Effector memory CD8-positive, alpha-beta T cell (primary cell): ENCODE measurements at places on chromosomes 1 and 21.

- peaks cover 14% of the 10 kb centered on the region for H3K4me1 ChIP-seq
- H3K27me3 ChIP-seq, result no peaks in the 10 kb centered on the region
- H3K36me3 ChIP-seq, result peaks cover 3% of the 10 kb centered on the region
- H3K27ac ChIP-seq, result no peak overlapping the region
Observed at GRCh38 chr21:41920476-41920875, 33.3 kb downstream of the C2CD2 start.

DNA sequence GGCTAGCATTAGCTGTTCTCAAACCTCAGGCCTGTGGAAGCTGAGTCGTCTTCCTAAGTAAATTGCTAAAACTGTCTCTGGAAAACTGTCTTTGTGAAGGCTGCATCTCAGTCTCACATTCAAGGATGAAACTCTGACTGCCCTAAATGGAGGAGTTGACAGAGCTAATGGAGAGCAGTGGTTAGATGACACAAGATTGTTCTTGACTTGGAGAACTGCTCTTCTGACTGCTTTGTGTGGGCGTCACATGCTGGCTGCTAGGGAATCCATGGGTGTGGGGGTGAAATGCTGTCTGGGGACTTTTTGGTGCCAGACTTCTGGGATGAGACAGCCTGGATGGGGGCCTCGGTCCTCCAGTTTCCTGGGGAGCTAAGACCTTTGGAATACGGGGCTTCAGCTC lies 24.5 kb upstream of the TSPAN2 start:
- no peaks in the 10 kb centered on the region for H3K4me1 ChIP-seq
- peaks cover 12% of the 10 kb centered on the region for H3K27me3 ChIP-seq
- no peak overlapping the region for H3K4me3 ChIP-seq
- no peak overlapping the region for H3K27ac ChIP-seq

GRCh38 chr21:29712818-29713217 lies 227.0 kb downstream of the GRIK1 start:
- no peak overlapping the region for H3K4me3 ChIP-seq
- H3K4me1 ChIP-seq, result no peaks in the 10 kb centered on the region
- H3K27me3 ChIP-seq, result no peaks in the 10 kb centered on the region
- no peaks in the 10 kb centered on the region for H3K36me3 ChIP-seq
- H3K27ac ChIP-seq, result no peak overlapping the region

GRCh38 chr1:32685498-32685897 lies 17.1 kb downstream of the SYNC start:
- H3K27me3 ChIP-seq, result no peaks in the 10 kb centered on the region
- no peak overlapping the region for H3K4me3 ChIP-seq
- no peaks in the 10 kb centered on the region for H3K4me1 ChIP-seq
- DNase-seq, result no peak
- H3K27ac ChIP-seq, result peak overlapping the region; percentile 90

DNA sequence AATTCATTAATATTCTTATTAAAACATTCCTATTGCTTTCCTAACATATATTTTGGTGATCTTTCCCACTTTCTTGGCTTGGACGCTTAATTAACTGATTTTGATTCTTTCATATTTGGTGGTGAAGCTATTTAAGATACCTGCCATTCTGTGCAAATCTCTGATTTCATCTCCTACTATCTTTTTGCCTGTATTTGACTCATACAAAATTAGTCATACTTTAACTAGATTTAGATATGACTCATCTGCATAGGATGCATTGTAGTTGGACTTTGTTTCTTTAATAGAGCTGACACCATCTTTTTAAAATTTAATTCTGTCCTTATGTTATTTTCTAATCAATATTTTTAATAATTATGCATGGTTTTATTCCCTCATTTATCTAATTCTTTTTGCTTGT lies 93.8 kb upstream of the PLPPR4 start:
- H3K4me3 ChIP-seq, result no peak overlapping the region
- H3K36me3 ChIP-seq, result no peaks in the 10 kb centered on the region
- H3K27me3 ChIP-seq, result peaks cover 23% of the 10 kb centered on the region
- DNase-seq, result no peak
- H3K4me1 ChIP-seq, result no peaks in the 10 kb centered on the region
- H3K27ac ChIP-seq, result no peak overlapping the region

DNA sequence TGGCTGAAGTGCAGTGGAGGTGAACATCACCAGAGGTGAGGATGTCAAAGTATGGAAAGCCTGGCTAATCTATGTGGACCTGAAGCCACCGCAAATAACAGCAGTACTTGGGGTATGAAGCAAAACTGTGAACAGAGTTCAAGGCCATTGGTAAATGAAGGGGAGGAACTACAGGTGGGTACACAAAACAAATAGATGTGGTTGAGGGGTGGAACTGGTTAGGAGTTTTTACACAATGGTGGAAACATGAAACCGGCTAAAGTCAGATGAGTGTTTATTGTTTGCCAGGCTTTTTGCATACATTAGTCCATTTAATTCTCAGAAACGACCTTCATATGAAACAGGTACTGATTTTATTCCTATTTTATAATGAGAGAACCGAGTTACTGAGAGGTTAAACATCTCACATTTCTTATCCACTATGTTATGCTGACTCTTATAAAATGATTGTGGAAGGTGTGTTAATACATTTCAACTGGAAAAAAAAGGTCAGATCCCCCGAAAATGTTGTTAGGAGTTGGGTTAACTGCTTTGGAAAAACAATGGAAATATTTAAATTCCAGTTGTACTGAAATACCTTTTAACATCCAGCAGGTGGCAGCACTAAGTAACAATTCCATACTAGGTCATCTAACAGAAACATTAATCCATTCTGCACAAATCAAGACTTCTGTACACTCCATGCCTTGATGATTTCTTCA lies 44.3 kb upstream of the GTF2B start:
- no peaks in the 10 kb centered on the region for H3K27me3 ChIP-seq
- H3K4me1 ChIP-seq, result no peaks in the 10 kb centered on the region
- peak overlapping the region; percentile 7 for H3K27ac ChIP-seq

GRCh38 chr1:208324005-208324404 lies 79.8 kb upstream of the PLXNA2 start:
- H3K36me3 ChIP-seq, result no peaks in the 10 kb centered on the region
- no peak overlapping the region for H3K4me3 ChIP-seq
- no peaks in the 10 kb centered on the region for H3K4me1 ChIP-seq
- no peak overlapping the region for H3K27ac ChIP-seq

DNA sequence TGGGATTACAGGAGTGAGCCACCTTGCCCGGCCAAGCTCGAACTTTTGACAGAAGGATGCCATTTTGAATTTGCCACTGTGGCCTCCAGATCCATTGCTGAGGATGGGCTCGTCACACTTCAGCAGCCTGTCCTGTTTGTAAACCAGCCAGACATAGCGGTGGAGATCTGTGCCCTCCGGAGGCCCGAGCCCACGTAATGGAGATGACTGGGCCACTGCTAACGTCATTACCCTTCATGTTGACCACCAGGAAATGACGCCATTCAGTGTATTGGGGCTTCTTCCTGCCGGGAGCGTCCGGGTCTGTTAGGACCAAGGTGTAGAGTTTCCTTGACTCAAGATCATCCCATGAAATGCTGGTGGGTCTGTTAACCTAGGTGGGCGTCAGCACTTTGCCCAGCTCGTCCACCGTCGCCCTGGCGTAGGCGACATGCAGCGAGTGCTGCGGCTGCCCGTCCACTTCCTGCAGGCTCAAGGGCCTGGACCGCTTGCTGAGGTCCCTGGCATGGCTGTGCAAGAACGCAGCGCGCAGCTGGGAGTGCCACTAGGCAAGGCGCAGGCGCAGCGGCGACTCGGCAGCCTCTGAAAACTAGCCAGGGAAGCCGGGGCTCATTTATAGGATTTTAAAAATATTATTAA lies 40.8 kb downstream of the PTPRC start:
- DNase-seq, result peak; percentile 54
- H3K27ac ChIP-seq, result peak overlapping the region; percentile 100
- H3K27me3 ChIP-seq, result no peaks in the 10 kb centered on the region
- peak overlapping the region; percentile 80 for H3K4me3 ChIP-seq

GRCh38 chr1:176183618-176184017 lies 23.5 kb downstream of the COP1 start:
- H3K4me1 ChIP-seq, result peaks cover 43% of the 10 kb centered on the region
- H3K36me3 ChIP-seq, result peaks cover 25% of the 10 kb centered on the region
- no peak for DNase-seq
- no peak overlapping the region for H3K4me3 ChIP-seq
- H3K27ac ChIP-seq, result peak overlapping the region; percentile 33

GRCh38 chr1:204591473-204592090 lies 75.4 kb downstream of the MDM4 start:
- no peaks in the 10 kb centered on the region for H3K36me3 ChIP-seq
- no peak overlapping the region for H3K27ac ChIP-seq
- no peaks in the 10 kb centered on the region for H3K27me3 ChIP-seq
- H3K4me1 ChIP-seq, result peaks cover 3% of the 10 kb centered on the region
- no peak for DNase-seq
- H3K4me3 ChIP-seq, result no peak overlapping the region

GRCh38 chr1:205565799-205566198 lies 61.3 kb downstream of the CDK18 start:
- no peak overlapping the region for H3K27ac ChIP-seq
- H3K4me3 ChIP-seq, result no peak overlapping the region
- H3K27me3 ChIP-seq, result peaks cover 79% of the 10 kb centered on the region
- no peaks in the 10 kb centered on the region for H3K36me3 ChIP-seq

- H3K4me3 ChIP-seq, result no peak overlapping the region
- no peaks in the 10 kb centered on the region for H3K27me3 ChIP-seq
- H3K36me3 ChIP-seq, result no peaks in the 10 kb centered on the region
- no peak overlapping the region for H3K27ac ChIP-seq
- no peak for DNase-seq
Observed at GRCh38 chr1:72954943-72955342, 672.6 kb upstream of the NEGR1 start.
